ENCODE measurements at places on chromosomes 4 and X. TPM values are rescaled to one million over a fixed set of nuclear protein-coding genes. Genes with fewer than 3 reads are reported as not detected.

The PDLIM3 gene
- 148 TPM for total RNA-seq

The CFP gene
- 0.74 TPM for total RNA-seq

The SLC34A2 gene
- not detected for total RNA-seq

The PCSK1N gene
- 15.0 TPM for total RNA-seq

DNA sequence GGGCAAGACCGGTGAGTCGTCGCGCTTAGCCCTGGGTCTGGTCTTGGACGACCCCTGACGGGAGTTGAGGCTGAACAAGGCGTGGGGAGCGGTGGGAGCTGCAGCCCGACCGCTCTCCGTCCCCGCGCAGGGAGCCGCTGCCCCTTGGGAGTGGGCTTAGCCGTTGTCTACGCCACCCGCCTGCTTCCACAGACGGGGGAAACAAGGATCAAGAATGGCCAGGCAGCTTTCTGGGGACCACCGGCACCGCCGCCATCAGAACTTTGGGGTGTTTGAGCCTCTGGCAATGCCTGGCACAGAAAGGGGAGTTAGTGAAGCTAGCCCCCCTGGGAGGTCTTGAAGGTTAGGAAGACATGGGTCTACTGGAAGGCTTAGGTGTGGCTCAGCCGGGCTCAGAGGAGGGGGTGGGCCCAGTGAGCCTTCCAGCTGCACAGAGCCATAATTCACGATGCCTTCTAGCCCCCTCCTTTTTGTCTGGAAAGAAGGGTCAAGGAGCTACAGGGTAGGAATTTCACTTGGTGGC lies 583 bp downstream of the RASL11B start:
- no peaks in the 10 kb centered on the region for H3K27me3 ChIP-seq
- no peaks in the 10 kb centered on the region for H3K36me3 ChIP-seq

All from vagina (tissue), 2 donors.